Stimulated activated CD4-positive, alpha-beta T cell treated with anti-CD3 and anti-CD28 coated beads, Interleukin-15, amount 100 ng/mL, for 24 hours (primary cell): ENCODE measurements at places on chromosomes 7 and 10.

GRCh38 chr10:84264611-84265141 lies 19.8 kb downstream of the RGR start:
- DNase-seq: peak; percentile 80

- no peak for DNase-seq
Measured at GRCh38 chr10:96789571-96790108, 42.5 kb upstream of the LCOR start.

DNA sequence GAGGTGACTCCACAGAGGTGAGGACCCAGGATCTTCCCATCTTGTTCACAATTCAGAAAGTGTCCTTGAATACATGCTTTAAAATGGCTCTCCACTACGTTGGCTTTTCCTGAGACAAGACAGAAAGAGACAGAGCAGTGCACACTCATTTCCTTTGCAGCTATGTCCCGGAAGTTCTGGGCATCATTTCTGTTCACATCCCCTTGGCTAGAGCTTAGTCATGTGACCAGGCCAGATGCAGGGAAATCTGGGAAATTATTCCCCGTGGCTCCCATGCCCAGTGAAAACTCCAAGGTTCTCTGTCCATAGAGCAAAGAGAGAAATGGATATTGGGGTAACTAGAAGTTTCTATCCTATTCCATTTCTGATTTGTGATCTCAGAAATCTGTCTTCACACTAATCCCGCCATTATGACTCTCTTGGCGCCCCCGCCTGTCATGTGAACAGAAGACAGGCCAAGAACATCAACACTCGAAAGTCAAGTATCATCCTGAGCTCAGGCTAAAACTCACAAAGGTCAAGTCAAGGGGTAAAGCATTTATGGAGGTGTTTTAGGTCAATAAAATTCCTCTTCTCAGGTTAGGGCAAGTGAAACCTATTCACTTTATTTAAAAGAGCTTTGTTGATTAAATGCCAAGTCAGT lies 251.4 kb upstream of the HABP2 start:
- DNase-seq: peak; percentile 7

GRCh38 chr10:23197416-23197861 lies 5.3 kb downstream of the PTF1A start:
- no peak for DNase-seq

- DNase-seq: no peak
Measured at GRCh38 chr7:15782656-15783055, 96.2 kb upstream of the MEOX2 start.

DNA sequence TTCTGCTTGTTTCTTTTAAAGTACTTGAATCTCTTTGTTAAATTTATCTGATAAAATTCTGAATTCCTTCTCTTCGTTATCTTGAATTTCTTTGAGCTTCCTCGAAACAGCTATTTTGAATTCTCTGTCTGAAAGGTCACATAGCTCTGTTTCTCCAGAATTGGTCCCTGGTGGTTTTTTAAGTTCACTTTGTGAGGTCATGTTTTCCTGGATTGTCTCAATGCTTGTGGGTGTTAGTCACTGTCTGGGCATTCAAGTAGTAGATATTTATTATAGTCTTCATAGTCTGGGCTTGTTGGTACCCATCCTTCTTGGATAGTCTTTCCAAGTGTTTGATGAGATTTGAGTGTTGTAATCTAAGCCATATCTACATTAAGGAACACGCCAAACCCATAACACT lies 1060.6 kb downstream of the LRMDA start:
- no peak for DNase-seq

DNA sequence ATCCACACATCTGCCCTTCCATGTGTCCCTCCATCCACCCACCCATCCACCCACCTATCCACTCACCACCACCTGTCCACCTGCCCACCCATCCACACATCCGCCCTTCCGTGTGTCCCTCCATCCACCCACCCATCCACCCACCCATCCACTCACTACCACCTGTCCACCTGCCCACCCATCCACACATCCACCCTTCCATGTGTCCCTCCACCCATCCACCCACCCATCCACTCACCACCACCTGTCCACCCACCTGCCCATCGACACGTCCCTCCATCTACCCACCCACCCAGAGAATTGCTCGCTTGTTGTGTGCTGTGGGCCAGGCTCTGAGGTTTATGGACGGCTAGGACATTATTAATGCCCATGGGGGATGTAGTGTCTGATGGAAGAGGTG lies 500.2 kb downstream of the DNAJB6 start:
- DNase-seq: no peak

GRCh38 chr7:149723082-149723767 lies 50.2 kb downstream of the ZNF467 start:
- DNase-seq: no peak

GRCh38 chr7:148919859-148920258 lies 35.8 kb upstream of the EZH2 start:
- no peak for DNase-seq

GRCh38 chr7:124072603-124073309 lies 39.9 kb upstream of the TMEM229A start:
- no peak for DNase-seq

DNA sequence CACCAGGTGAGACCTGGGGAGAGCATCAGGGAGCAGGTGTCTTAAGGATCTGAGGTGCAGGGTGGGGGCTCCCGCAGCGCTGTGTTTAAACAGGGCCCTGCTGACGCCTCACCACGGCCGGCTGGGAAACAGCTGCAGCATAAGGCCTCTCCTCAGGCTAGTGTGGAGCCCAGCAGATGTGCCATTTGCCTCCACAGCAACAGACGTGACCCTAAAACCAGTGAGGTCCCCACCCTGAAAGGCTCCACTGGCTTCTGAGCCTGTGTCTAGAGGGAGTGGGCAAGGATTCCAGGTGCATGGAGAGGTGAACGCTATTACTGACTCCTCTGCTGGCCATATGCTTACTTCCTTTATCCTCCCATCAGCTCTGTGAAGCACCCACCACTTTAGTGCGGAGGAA lies 47.8 kb downstream of the SYPL1 start:
- no peak for DNase-seq

- no peak for DNase-seq
Measured at GRCh38 chr10:113094114-113094486, 144.1 kb downstream of the TCF7L2 start.

DNA sequence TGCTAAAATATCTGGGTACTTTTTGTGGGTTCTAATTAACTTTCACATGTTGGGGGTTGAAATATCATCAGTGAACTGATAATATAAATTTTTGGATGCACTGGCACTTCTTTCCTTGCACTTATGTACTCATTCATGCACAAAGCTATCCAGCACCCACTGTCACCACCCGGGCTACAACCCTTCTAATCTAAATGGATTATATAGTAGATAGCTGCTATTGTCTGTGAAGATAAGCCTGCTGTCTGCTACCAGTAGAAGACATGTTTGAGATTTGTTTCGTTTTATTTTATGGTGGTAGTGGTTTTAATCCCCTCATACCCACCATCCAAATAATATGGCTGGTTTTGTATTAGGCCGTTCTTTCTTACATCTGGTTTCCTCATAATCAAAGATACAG lies 353.5 kb upstream of the LRGUK start:
- DNase-seq: no peak

GRCh38 chr10:31477584-31477983 lies 158.6 kb downstream of the ZEB1 start:
- DNase-seq: no peak

GRCh38 chr10:110700947-110701616 lies 56.9 kb downstream of the RBM20 start:
- no peak for DNase-seq

DNA sequence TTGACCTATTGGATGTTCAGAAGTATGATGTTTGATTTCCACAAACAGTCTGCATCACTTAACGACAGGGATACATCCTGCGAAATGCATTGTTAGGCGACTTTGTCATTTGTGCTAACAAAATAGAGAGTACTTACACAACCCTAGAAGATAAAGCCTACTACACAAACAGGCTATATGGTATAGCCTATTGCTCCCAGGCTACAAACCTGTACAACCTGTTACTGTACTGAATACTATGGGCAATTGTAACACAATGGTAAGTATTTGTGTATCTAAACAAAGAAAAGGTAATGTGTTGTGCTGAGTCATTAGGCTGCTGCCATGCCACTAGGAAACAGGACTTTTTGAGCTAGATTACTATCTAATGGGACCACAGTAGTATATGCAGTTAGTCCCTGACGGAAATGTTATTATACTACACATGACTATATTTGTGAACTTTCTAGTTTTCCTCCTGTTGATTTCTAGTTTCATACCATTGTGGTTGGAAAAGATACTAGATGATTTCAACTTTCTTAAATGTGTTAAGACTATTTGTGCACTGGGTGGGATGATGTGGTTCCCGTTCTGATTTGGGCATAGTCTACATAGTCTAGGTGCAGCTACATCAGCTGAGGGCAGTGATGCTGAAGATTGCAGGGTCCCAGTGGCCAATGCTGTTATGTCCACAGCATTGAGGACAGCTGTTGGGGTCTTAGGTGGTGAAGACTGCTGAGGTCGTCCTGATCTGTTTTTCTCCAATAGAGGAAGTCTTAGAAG lies 161.7 kb downstream of the HTR7 start:
- DNase-seq: peak; percentile 4

DNA sequence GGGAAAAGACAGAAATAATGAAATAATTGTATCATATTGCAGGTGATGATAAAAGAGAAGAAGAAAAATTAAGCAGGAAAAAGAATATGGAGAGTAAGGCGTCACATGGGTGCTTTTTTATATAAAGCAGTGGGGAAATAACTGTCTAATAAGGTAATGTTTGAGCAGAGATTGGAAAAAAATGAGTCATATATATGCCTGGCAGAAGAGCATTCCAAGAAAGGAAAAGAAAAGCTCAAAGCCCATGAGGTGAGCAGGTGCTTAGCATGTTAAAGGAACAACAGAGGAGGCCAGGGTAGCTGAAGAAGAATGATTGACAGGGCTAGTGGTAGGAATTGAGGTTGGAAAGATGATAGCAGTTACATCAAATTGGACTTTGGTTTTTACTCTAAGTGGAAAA lies 739.5 kb downstream of the SORCS1 start:
- DNase-seq: no peak

- DNase-seq: no peak
Measured at GRCh38 chr7:12703881-12704280, 16.4 kb downstream of the ARL4A start.

DNA sequence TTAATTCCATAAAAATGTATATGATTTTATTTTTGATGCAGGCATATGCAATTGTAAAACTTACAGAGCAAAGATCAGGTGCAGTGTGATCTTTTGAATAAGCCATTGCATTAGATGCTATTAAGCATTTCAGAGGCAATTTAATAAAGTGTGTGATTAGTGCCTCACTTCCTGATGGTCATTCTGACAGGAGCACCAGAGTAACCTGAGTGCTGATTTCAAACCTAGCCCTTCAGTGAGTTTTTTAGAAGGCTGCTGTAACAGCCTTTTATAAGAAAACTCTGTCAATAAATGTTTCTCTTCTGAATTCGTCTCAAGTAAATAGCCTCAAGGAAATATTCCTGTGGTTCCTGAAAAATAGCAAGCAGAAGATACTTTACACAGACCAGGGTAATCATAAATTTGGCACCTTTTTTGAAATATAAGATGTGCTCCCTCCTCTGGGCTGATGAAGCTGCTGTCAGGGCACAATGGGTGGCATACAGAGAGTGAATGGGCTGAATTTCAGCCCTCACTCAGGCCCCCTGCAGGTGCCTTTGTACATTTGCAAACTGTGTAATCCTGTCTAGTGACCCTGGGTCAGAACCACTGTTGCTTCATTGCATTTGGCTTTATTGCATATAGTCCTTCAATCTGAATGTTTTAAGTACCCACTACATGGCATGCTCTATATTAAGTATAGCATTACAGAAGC lies 193.7 kb upstream of the CSTF2T start:
- DNase-seq: no peak

- DNase-seq: no peak
Measured at GRCh38 chr10:28768227-28768626, 90.9 kb downstream of the BAMBI start.

DNA sequence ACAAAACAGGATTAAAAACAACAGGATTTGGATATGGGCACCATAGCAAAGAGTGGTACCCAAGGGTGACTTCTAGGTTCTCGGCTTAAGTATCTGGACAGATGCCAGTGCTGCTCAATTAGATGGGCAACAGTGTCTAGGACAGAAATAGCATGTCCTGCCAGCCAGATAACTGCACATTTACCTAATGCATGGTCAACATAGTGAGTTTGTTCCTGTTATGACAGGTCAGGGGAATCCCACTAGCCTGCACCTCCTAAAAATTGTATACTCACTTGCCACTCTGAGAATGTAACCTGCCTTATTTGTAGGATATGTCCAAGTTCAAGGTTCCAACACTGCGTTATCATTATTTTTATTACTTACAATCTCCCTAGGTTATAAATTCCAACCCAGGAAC lies 471.7 kb downstream of the GRM8 start:
- no peak for DNase-seq

GRCh38 chr10:123496375-123496774 lies 169.8 kb upstream of the GPR26 start:
- no peak for DNase-seq

DNA sequence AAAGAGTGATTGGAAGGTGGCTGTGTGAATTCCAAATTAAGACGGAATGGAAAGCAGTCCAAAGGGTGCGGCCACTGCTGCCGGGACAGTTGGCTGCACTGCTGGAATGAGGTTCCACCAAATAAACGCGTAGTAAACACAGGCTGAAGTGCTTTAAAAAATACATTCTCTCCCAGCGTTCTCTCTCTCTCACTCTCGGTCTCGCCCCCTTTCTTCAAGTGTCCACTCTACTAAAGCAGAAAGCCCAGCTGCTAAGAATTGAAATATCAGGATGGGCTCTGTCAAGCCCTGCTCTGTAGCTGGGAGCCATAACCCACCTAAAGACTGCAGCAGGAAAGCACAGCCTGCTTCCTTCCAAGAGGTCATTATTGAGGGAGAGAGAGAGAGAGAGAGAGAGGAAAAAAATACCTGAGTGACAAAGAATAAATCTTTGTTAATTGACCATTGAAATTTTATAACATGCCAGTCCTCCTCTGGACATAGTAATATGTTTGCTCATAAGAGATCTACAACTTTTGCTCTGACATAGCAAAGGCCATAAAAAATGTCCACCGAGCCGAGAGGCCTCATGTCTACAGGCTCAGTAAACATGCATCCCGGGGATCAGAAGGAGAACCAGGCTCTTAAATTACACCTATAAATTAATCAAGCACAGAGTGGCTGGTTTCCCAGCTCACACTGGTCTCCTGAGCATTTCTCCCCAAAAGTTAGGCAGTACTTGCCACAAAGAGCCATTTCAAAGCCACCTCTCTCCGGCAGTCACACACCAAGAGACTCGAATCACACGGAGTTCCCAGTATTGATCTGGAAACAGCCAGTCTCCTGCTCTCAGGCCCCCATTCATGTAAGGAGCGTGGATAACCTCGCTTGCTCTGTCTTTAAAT lies 72.8 kb downstream of the FGFR2 start:
- DNase-seq: no peak
